Fibroblast of mammary gland (primary cell): ENCODE measurements at places on chromosomes 16 and 17.
A peak's percentile ranks its signal among the peaks of the same experiment; 100 is the strongest.

GRCh38 chr17:76707985-76708807 lies 2.6 kb downstream of the MXRA7 start:
- DNase-seq: peak; percentile 51

GRCh38 chr16:46673320-46674013 lies 15.5 kb downstream of the VPS35 start:
- DNase-seq: peak; percentile 66

DNA sequence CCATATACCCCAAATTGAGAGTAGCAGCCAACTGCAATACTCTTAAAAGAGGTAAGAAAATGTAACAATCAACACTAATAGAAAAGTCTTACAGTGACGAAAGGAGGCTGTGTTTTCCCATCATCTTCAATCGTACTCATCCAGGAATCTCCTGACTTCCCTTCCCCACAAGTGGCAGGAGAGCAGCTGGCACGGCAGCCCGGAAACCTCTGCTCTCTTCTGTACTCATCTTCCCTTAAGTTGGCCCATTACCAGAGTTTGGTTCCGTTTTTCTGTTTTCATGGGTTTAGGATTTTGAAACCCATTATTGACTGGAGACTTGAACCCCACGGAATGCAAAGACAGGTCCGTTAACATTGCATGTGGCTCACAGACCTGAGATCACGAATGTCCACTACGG lies 11.7 kb upstream of the CD300H start:
- DNase-seq: no peak

- DNase-seq: no peak
Measured at GRCh38 chr17:69900829-69901228, 174.2 kb upstream of the KCNJ16 start.

- peak; percentile 53 for DNase-seq
Measured at GRCh38 chr17:79777120-79777893, 641 bp upstream of the CBX2 start.

GRCh38 chr17:39979893-39980350 lies 685 bp upstream of the PSMD3 start:
- DNase-seq: peak; percentile 15

- DNase-seq: no peak
Measured at GRCh38 chr17:17750881-17751280, 69.6 kb downstream of the RAI1 start.

DNA sequence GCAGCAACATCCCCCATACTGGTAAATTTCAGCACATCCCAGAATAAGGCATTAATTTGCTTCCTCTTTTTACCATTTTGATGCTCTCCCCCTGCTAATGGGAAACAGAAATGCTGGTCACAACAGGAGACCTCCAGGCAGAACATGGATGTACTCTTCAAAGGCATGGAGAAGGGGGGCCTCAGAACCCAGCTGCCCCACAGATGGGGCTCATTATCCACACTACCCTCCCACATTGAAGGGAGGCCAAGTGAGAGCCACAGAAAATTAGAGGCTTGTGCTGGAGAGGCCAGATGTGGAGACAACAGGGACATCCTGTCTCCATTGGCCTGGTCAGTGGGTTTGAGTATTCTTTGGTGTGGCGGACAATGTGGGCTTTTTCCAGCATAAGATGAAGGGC lies 150.1 kb upstream of the CDH11 start:
- DNase-seq: no peak

- no peak for DNase-seq
Measured at GRCh38 chr16:56737539-56737938, 7.6 kb downstream of the NUP93 start.
